KG1 (cell line): ENCODE measurements at places on chromosomes 4 and X.
A peak's percentile ranks its signal among the peaks of the same experiment; 100 is the strongest.

GRCh38 chr4:139229534-139230039 is 50.4 kb downstream of the MGARP start:
- DNase-seq: peak; percentile 22

- DNase-seq: no peak
Measured at GRCh38 chr4:174593701-174594100, 71.4 kb upstream of the HPGD start.

DNA sequence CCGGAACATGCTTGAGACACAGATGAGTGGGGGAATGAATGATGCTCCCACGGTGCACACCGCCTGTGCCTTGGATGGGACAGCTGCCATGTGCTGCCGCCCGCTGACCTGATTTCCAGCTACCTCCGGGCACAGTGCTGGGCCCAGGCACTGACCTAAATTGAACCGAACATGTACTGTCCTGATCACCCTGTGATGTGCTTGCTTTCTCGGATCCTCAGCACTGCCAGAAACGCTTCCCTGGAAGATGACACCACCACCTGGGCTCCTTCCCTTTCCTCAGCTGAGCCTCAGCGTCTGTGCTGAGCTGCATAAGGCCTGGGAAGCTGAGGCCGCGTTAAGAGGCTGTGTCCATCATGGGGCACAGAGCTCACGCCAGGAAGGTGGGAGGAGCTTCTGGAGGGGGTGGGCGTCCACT is 39.3 kb upstream of the MXD4 start:
- DNase-seq: no peak

DNA sequence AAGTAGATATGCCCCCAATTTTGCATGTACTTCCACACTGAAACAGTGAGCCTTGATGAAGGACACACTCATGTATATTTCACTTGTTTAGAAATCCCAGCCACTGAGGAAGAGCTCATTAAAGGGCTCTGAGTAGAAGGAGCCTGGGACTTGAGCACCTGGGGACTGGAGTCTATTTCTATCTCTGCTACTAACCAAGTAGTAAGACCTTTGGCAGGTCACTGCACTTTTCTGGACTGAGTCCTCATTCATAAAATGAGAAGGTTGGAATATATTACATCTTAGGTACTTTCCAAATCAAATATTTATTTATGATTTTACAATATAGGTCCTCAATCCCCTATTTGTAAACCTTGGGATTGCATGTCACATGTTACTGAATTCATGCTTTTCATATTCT is 78.2 kb upstream of the C4orf54 start:
- no peak for DNase-seq

GRCh38 chr4:122458625-122459024 is 2.1 kb upstream of the IL2 start:
- no peak for DNase-seq

- DNase-seq: no peak
Measured at GRCh38 chr4:122652379-122652778, 31.5 kb upstream of the IL21 start.

DNA sequence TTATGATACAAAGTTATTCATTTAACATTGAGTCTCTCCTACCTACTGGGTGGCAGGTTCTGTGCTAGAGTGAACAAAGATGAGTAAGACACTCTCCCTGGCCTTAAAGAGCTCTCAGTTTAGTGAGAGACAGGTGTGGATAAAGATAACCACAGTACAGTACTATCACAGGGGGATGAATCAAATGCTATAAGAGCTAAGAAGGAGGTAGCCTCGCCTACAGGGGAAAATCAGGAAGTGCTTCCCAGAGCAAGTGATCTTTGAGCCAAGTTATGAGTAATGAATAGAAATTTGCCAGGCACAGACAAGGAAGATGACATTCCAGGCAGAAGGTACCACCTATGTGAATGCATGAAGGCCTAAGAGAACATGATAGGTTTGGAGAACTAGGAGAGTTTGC is 3.4 kb upstream of the IGBP1 start:
- no peak for DNase-seq

GRCh38 chr4:107893171-107894137 is 37.9 kb upstream of the CYP2U1 start:
- no peak for DNase-seq

- no peak for DNase-seq
Measured at GRCh38 chrX:537151-537550, 93.4 kb upstream of the SHOX start.

GRCh38 chrX:45479196-45479834 is 278.6 kb upstream of the DIPK2B start:
- DNase-seq: no peak

DNA sequence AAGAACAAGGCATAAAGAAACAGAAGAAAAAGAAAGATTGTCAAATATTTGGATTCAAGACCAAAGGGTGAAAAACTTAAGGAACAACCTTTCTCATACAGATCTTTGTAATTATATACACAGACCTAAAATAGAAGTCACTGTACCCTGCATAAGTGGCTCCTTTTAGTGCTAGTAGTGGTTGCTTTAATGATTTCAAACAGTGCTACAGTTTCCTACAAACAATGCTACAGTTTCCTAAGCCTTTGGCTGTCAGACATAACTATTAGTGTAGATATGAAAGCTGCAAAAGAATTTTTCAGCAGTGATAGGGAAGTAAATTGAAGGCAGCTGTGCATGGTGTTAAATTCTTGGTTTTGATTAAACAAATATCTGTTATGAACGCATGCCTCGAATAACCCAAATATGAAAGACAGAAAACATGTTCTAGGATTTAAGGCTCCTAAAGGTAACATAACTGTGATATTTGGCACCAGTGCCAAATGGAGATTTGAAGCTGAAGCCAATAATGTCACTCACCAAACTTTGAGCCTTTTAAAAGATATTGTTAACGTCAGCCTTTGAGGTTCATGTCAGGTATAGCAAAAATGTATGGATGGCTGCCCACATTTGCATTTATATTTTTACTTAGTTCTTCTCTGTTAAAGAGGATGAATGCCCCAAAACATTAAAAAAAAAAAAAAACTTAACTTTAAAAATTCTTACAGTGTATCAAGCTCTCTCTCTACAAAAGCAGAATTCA is 36.6 kb downstream of the SMARCAD1 start:
- no peak for DNase-seq

- no peak for DNase-seq
Measured at GRCh38 chrX:143754183-143754582, 33.6 kb upstream of the SPANXN2 start.

- no peak for DNase-seq
Measured at GRCh38 chrX:34563804-34564203, 93.3 kb downstream of the TMEM47 start.

DNA sequence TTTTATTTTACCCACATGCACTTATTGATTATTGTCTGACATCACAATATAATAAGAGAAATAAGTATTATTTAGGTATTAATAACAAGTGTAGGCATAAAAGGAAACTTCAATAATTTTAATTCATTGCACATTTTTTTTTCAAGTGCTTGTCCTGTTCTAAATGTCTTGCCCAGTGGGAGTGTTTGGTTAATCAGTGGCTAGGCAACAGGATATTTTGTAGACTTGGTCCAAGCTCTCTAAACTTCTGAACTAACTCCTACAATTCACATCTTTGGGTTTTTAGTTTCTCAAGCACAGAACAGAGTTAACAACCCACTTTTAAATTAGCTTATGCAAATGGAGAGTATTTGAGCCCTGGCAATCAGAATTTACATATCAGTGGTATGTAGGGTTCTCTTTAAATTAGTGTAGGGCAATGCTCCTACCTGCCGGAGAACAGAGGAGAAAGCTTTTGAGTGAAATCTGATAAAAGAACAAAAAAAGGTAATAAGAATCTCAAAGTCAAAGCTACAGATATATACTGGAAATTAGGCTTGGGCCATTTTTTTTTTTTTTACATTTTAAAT is 353.5 kb downstream of the ADGRL3 start:
- DNase-seq: no peak

GRCh38 chr4:54548098-54548620 is 109.6 kb upstream of the KIT start:
- no peak for DNase-seq

- no peak for DNase-seq
Measured at GRCh38 chr4:85573270-85573669, 98.3 kb downstream of the ARHGAP24 start.

DNA sequence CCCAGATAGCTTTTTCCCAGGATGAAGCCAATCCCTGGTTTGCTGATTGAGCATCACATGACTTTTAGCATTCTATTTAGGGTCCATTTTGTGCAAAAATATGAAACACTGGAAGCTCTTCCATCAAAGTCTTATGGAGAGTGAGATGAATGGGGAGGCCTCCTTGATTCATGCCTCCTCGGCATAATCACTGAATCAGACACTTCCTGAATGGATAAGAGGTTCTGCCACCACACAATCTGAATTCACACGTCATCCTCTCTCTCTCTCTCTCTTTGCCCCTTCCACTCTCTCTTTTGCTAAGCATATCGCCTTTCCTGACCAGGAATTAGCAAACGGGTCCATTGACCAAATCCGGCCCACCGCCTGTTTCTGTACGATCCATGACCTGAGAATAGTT is 68.7 kb downstream of the CRMP1 start:
- DNase-seq: no peak

DNA sequence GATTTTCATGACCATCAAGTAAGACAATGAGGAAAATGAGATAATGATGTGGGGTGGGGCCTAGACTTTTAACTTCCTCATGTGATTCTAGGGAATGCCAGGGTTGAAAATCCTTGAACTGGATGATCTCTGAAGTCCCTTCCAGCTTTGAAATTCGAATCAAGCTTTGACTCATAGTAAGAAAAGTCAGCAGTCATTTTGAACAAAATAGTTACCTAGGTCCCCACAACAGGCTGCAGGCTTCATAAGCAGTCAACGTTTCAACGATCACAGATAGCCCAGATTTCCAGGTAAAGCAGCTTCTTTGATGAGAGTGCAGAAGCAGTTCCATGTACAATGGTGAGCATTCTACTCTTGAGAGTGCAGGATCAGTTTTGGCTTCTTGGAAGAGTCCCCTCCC is 93.7 kb downstream of the GRIA3 start:
- no peak for DNase-seq

- DNase-seq: no peak
Measured at GRCh38 chr4:122806981-122807679, 19.5 kb upstream of the FGF2 start.

DNA sequence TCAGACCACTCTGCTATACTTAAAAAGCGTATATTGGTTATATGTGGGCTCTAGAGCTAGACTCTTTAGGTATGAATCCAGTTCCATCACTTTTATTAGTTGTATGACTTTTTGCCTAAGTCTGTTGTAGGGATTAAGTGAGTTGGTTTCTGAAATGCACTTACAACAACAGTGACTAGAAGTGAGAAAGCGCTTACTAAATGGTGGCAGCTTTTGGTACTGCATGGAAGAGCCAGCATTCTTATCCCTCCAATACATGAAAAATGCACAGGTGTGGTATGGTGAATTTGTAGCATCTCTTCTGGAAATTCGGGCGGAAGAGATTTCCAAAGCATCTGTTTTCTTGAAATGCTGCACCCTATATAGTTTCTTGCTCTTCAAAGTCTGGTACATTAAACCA is 117.1 kb downstream of the SPANXA1 start:
- DNase-seq: no peak

DNA sequence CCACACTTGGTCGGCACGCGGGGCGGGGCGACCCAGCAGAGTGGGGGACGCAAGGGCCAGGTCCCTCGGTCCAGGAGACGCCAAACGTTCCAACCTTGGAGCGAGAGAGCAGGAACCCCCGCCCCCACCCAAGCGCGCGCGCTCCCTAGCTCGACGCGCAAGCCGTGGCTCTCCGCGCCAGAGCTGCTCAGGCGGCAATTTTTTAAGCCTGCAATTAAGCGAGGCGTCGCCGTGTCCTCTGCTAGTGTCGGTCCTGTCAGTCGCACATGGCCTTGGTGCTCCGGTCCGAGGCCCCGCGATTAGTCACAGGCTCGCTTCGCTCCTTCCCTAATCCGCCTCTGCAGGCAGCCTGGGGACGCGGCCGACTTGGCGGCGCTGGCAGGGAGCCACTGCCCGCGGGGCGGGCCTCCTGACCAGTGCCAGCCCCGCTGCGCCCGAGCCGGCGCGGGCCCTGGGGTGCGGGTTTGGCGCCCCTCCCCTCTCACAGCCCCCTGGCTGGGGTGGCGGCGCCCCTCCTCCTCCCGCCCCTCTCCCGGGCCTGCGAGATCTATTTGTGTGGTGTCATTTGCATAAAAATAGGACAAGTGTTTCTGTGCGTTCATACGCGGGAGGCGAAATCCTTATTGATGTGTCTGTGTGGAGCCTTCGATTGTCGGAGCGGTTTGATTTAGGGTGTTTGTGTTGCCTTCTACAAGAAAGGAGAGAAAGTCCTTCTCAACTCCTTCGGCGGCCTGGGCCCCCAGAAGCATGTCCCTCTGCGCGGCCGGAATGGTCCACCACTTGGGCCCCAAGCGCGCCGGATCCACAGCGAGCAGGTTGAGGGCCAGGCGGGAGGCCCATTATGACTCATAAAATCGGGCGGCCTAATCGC is 9.8 kb upstream of the BCOR start:
- no peak for DNase-seq

GRCh38 chr4:152281822-152282221 is 254.1 kb downstream of the FBXW7 start:
- no peak for DNase-seq

GRCh38 chr4:909131-909571 is 23.0 kb downstream of the GAK start:
- DNase-seq: no peak

DNA sequence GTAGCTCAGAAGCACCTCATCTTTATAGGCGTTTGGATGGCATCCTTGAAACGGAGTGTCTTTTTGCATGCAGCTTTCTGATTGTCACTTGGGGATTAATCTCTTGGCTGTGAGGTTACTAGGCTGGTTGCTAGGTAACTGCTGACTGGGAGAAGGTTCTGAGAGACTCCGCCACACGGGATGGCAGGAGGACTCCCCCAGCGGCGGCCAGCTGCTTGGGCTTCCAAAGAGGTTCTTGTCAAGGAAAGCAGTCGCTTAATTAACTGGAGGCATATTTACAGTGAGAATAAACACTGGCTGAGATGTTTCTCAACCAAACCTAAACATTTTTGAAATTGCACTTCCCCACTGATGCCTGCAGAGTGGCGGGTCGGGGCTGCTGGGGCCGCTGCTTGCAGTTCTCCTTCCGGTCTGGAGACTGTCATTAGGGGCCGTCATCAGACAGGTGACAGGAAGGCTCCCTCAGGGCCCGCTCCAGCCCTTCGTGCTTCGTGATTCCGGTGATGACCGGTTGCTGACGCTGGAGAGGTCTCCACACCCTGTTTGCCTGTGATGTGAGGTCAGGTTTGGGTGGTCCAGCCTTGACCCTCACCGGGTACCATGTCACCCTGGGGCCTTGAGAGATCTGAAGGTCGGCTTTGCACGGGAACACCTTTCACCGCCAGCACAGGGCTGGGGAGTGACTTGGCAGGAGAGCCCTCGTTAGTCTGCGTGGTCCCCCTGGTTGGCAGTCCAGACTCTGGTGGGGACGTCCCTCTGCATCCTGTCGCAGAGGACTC is 9.1 kb downstream of the NSG1 start:
- DNase-seq: no peak

DNA sequence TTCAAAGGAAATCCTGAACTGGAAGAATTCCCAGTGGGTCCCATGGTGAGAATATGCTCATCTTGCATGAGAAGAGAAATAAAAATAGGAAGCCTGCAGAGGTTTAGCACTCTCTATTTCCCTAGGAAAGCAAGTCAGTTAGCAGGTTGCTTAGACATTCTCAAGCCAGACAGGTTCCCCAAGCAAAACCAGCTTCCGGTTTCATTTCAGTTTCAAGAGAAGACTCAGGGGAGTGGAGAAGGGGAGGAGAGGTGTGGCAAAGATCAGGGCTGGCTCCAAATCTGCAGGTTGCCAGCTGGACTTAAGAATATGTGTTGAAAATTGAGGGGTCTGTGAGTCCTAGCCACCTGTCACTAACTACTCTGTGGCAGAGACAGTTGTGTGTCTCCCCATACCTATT is 107.5 kb downstream of the CLNK start:
- no peak for DNase-seq
